Right cardiac atrium (tissue), 5 donors: ENCODE measurements at places on chromosomes 7 and 10. TPM values are rescaled to one million over a fixed set of nuclear protein-coding genes. Genes with fewer than 3 reads are reported as not detected.

Gene HOXA6
- total RNA-seq: not detected

Gene ACSM6
- not detected for total RNA-seq

Gene SYCE1
- total RNA-seq: 0.37 TPM

Gene CALHM1
- total RNA-seq: not detected

Gene MYO3A
- total RNA-seq: not detected

Gene BTBD16
- total RNA-seq: not detected

GRCh38 chr7:63925626-63926460, 72.8 kb upstream of the ZNF722 start:
- peak; percentile 96 for DNase-seq

DNA sequence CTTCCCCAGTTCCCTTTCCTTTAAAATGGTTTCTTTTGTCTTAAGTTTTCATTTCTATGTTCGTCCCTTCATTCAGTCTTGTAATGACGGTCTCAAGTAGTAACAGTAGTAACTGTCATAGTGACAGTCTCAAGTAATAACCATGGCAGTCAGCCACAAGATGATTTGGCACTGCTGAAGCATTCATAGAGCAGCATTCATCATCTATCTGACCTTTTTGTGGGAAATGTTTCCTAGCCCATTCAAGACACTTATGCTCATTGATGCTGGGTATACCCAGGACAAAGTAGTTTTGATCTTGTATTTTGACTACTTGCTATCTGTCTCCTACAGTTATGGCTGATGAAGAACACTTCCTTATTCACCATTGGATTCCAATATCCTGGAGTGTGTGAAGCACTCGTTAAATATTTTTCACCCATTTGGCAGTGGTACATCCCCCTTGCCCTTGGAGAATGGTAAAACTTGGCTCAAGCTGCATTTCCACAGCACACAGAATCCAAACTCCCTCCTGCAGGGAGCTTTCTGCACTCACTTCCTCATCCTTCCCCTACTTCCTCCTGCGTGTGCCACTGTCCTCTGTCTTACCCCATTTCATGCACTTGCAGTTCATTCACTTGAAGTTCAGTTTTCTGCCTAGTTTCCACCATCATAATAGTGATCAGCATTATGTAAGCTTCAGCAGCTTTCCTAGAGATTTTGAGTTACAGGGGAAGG, 19.0 kb downstream of the GIMAP4 start:
- DNase-seq: no peak

- DNase-seq: no peak
These were observed 65.1 kb downstream of the MET start for GRCh38 chr7:116736927-116737715.

GRCh38 chr10:75465450-75465827, 34.0 kb downstream of the LRMDA start:
- no peak for DNase-seq

GRCh38 chr10:124652701-124653100, 91.5 kb downstream of the FAM53B start:
- DNase-seq: peak; percentile 27

GRCh38 chr10:32990811-32991210, 32.8 kb upstream of the ITGB1 start:
- no peak for DNase-seq

DNA sequence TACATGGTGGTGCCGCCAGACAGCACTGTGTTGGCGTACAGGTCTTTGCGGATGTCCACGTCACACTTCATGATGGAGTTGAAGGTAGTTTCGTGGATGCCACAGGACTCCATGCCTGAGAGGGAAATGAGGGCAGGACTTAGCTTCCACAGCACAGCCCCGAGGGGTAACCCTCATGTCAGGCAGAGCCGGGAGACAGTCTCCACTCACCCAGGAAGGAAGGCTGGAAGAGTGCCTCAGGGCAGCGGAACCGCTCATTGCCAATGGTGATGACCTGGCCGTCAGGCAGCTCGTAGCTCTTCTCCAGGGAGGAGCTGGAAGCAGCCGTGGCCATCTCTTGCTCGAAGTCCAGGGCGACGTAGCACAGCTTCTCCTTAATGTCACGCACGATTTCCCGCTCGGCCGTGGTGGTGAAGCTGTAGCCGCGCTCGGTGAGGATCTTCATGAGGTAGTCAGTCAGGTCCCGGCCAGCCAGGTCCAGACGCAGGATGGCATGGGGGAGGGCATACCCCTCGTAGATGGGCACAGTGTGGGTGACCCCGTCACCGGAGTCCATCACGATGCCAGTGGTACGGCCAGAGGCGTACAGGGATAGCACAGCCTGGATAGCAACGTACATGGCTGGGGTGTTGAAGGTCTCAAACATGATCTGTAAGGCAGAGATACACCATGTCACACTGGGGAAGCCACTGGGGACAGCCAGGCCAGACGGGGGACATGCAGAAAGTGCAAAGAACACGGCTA, 104.6 kb upstream of the TNRC18 start:
- peak; percentile 49 for DNase-seq

- no peak for DNase-seq
These were observed 76.1 kb downstream of the CUBN start for GRCh38 chr10:17053513-17053912.

- no peak for DNase-seq
These were observed 282.6 kb upstream of the CACNA2D1 start for GRCh38 chr7:82726038-82726800.

- no peak for DNase-seq
These were observed 152.0 kb downstream of the SLC16A9 start for GRCh38 chr10:59557642-59558041.

DNA sequence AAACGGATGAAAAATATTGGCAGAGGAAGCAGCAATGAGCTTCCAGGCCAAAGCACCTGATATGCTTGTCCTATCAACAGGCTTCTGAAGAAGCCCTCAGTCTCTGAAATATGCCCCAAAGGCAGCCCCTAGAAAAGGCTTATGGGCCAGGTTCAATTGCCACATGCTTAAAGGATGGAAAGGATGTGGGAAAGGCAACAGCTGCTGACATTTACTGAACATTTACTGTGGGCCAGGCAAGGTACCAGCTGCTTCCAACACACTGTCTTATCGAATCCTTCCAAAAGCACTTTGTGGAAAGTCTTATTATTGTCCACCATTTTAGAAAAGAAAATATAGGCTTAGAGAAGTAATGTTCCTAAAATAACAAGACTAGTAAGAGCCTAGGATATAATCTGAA, 56.5 kb downstream of the DOCK4 start:
- no peak for DNase-seq
